ENCODE measurements at places on chromosomes 16 and 17. TPM values are rescaled to one million over a fixed set of nuclear protein-coding genes. Genes with fewer than 3 reads are reported as not detected.

GRCh38 chr16:3400446-3400778 lies 392 bp downstream of the ZSCAN32 start:
- peak overlapping the region; percentile 99 for H3K4me3 ChIP-seq
- no peaks in the 10 kb centered on the region for H3K27me3 ChIP-seq
- peaks cover 52% of the 10 kb centered on the region for H3K4me1 ChIP-seq

DNA sequence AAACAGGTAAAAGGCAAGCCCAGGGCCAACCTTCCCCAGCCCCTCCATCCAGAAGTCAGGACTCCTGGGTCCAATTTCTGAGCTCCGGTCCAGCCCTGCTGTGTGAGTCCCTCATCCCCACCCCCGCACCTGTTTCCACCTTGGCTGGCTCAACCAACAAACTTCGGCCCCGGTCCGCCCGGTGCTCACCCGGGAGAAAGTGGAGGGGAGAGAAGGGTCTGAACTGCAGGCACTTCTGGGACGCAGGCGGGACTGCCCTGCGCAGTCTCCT lies 541 bp downstream of the RHBDF2 start:
- peaks cover 58% of the 10 kb centered on the region for H3K4me1 ChIP-seq
- H3K36me3 ChIP-seq: no peaks in the 10 kb centered on the region
- H3K4me3 ChIP-seq: peak overlapping the region; percentile 91
- no peaks in the 10 kb centered on the region for H3K27me3 ChIP-seq
- H3K27ac ChIP-seq: no peak overlapping the region

ADAT1 gene
- 60.5 TPM for total RNA-seq

GRCh38 chr16:57258226-57258909 lies 13.3 kb downstream of the ARL2BP start:
- peaks cover 16% of the 10 kb centered on the region for H3K4me1 ChIP-seq
- H3K27me3 ChIP-seq: no peaks in the 10 kb centered on the region
- H3K4me3 ChIP-seq: no peak overlapping the region
- H3K36me3 ChIP-seq: no peaks in the 10 kb centered on the region
- no peak for DNase-seq
- no peak overlapping the region for H3K27ac ChIP-seq

DNA sequence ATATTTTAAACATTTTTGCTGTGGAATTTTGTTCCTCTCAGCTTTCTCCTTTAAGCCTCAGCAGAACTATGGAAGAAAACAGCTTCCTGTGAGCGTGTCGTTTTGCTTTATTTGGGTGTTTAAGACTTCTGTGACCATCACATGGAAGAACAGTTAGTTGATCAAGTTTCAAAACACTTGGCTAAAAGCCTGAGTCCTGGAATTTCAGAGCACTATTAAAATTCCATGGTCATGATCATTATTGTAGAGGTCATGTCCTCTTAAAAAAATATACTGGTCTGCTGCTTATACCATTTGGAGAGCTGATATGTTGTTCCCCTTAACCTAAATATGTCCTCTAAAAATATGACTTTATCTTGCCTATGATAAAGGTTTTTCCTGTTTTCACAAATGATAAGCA lies 12.6 kb upstream of the CDR2 start:
- H3K36me3 ChIP-seq: no peaks in the 10 kb centered on the region
- no peak overlapping the region for H3K4me3 ChIP-seq
- H3K4me1 ChIP-seq: no peaks in the 10 kb centered on the region
- no peak overlapping the region for H3K27ac ChIP-seq

DNA sequence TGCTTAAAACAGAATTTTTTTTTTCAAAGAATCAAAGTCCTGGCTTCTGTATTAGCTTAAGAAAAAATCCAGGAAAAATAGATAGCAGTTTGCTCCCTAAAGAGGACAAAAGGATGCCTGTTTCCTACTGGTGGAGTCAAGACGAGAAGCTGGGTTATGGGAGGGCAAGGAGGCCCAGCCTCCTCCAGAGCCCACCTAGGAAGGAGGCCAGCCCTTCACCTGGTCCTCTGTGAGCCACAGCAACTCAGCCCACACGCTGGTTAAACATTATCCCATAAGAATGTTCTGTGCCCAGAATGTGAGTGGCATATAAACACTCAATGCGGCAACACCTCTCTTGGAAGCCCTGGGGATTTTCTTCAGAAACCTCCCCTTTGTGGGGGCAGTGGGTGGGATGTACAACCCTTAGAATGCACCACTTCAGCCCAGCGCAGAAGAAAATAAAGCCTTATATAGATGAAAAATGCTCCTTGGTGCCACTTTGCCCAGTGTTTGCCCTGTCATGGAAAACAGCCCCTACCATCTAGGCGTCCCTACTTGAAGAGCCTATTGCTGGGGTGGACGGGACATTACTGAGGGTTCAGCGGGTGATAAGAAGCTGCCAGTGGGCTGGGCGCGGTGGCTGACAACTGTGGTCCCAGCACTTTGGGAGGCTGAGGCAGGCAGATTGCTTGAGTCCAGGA lies 48.0 kb downstream of the TEKT5 start:
- H3K4me3 ChIP-seq: no peak overlapping the region
- DNase-seq: no peak
- no peaks in the 10 kb centered on the region for H3K36me3 ChIP-seq
- no peak overlapping the region for H3K27ac ChIP-seq
- no peaks in the 10 kb centered on the region for H3K4me1 ChIP-seq

KRTAP4-3 gene
- not detected for total RNA-seq

- no peaks in the 10 kb centered on the region for H3K27me3 ChIP-seq
- H3K4me1 ChIP-seq: peaks cover 72% of the 10 kb centered on the region
- peak overlapping the region; percentile 18 for H3K4me3 ChIP-seq
- DNase-seq: no peak
- H3K27ac ChIP-seq: peak overlapping the region; percentile 62
- H3K36me3 ChIP-seq: no peaks in the 10 kb centered on the region
These were observed 9.1 kb downstream of the FOXK2 start for GRCh38 chr17:82528484-82529265.

DNA sequence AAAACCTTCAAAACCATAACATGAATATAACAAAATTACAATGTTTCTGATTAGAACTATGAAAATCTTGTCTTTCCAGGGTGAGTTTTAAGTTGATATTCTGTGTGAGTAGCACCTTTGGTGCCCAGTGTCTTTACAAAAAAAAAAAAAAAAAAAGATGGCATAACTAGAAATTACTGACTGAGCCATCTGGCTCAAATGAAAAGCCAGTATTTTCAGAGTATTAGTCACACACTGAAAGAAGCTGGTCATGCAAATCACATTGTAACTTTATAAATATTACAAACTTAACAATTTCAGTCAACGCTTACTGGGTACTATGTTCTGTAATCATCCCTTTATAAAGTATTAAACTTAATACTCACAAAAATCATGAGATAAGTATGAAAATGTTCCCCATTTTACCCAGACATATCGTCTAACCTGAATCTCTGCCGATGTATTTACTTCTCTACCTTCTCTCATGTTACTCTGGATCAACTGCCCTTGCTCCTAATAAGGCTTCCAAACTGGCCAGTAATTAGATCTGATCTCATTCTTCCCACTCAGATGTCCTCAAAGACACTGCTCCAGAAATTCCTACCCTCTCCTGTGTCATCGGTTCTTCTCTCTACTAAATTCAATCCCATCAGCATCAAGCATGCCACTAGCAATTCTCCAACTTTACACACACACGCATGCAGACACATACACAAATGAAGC lies 25.4 kb downstream of the UBE2G1 start:
- H3K36me3 ChIP-seq: peaks cover 2% of the 10 kb centered on the region
- no peak overlapping the region for H3K27ac ChIP-seq
- DNase-seq: no peak

GRCh38 chr16:50396761-50397535 lies 28.2 kb upstream of the BRD7 start:
- no peak for DNase-seq
- H3K36me3 ChIP-seq: no peaks in the 10 kb centered on the region
- peaks cover 17% of the 10 kb centered on the region for H3K4me1 ChIP-seq
- H3K27me3 ChIP-seq: no peaks in the 10 kb centered on the region
- no peak overlapping the region for H3K27ac ChIP-seq
- no peak overlapping the region for H3K4me3 ChIP-seq

HASPIN gene
- total RNA-seq: 23.2 TPM

GRCh38 chr17:4162321-4162720 lies 19.3 kb downstream of the CYB5D2 start:
- H3K27ac ChIP-seq: peak overlapping the region; percentile 36
- peak; percentile 23 for DNase-seq
- H3K4me3 ChIP-seq: no peak overlapping the region
- peaks cover 2% of the 10 kb centered on the region for H3K36me3 ChIP-seq

DNA sequence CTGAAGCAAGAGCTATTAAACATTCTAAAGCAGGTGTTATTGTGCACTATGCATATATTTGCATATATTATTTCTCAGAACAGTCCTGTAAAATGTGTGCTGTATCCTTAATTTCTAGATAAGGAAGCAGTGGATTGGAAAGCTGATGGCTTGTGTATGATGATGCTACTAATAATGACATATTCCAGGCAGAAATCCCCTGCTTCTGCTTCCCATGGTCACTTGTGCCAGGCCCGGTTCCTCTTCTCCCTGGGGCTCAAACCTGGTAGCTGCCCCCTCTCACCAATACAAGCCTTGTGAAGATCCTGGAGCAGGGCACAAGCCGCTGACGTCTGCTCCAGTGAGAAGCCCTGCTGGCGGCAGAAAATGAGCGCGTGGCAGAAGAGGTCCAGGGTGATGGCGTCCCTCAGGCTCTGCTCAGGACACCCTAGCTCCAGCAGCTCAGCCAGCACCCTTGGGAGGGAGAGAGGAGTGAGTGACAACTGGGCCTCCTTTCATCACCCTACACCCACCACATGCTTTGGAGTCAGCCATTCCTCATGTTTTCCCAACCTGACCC lies 1.8 kb downstream of the CFAP119 start:
- H3K4me3 ChIP-seq: peak overlapping the region; percentile 97
- peaks cover 3% of the 10 kb centered on the region for H3K36me3 ChIP-seq
- no peak overlapping the region for H3K27ac ChIP-seq
- H3K4me1 ChIP-seq: peaks cover 28% of the 10 kb centered on the region

GRCh38 chr17:70024253-70024652 lies 50.8 kb upstream of the KCNJ16 start:
- H3K27ac ChIP-seq: no peak overlapping the region
- no peaks in the 10 kb centered on the region for H3K4me1 ChIP-seq
- H3K4me3 ChIP-seq: no peak overlapping the region
- DNase-seq: no peak
- H3K27me3 ChIP-seq: peaks cover 4% of the 10 kb centered on the region

FA2H gene
- not detected for total RNA-seq

GRCh38 chr17:31738996-31739699 lies 119.9 kb downstream of the COPRS start:
- H3K27ac ChIP-seq: no peak overlapping the region
- no peaks in the 10 kb centered on the region for H3K36me3 ChIP-seq
- DNase-seq: no peak
- H3K4me1 ChIP-seq: no peaks in the 10 kb centered on the region
- no peak overlapping the region for H3K4me3 ChIP-seq

GNG13 gene
- total RNA-seq: not detected

KRT39 gene
- not detected for total RNA-seq

CDRT15 gene
- not detected for total RNA-seq

GRCh38 chr16:71873199-71873598 lies 10.8 kb downstream of the ZNF821 start:
- H3K27ac ChIP-seq: peak overlapping the region; percentile 81
- peaks cover 34% of the 10 kb centered on the region for H3K4me1 ChIP-seq
- no peak for DNase-seq

TIGD7 gene
- total RNA-seq: 10.0 TPM

TAF15 gene
- 310 TPM for total RNA-seq

DNA sequence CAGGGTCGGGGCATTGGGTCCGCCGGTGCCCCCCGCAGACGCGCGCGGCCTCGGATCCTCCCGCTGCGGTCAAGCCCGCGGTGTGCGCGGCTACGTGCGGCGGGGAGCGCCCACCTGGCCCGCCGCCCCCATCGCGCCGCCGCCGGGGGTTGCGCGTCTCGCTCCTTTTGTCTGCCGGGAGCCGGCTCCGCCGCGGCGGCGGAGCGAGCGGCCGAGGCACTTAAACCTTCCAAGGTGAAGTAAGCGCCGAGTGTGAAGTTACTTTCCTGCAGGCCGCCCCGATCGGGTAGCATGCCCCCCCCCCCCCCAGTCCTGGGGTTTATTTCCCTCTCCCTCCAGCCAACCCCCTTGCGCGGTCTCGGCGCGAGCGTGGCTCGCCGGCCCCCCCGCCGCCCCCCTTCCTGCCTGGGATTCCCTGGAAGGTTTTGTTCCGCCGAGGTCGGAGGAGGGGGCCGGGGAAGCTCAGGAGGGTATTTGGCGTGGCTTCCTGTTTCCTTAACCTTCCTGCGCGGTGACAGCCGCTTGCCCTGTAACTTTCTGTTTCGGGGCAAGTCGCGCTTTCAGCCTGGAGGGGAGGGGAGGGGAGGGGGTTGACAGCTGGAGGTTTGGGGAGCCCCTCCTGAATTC lies 56.6 kb upstream of the GSE1 start:
- H3K27ac ChIP-seq: no peak overlapping the region
- DNase-seq: peak; percentile 52
- peaks cover 6% of the 10 kb centered on the region for H3K36me3 ChIP-seq

- no peak overlapping the region for H3K4me3 ChIP-seq
- no peak overlapping the region for H3K27ac ChIP-seq
- H3K4me1 ChIP-seq: no peaks in the 10 kb centered on the region
- no peak for DNase-seq
- peaks cover 8% of the 10 kb centered on the region for H3K27me3 ChIP-seq
These were observed 14.8 kb upstream of the WFDC1 start for GRCh38 chr16:84279881-84280280.

MT1E gene
- 94.7 TPM for total RNA-seq

DNA sequence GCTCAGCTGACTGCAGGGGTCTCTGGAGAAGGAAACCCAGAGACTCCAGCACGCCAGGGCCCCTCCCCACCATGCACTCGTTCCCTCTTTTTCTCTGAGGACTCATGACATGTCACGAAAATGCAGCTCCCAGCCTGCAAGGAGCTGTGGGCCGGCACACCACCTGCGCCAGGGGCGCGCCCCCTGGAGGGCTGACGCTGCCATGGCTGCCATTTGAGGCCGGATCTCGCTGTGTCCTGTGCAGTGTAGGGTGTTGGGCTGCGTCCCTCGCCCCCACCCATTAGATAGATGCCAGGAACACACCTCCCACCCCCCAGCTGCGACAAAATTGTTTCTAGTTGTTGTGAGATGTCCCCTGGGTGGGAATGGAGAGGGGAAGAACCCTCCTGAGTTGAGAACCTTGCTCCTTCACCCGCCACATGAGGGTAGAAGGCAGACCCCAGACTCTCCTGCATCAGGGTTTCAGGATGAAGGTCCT lies 8.2 kb downstream of the SYNGR2 start:
- peak; percentile 80 for DNase-seq
- H3K27me3 ChIP-seq: no peaks in the 10 kb centered on the region
- peaks cover 53% of the 10 kb centered on the region for H3K4me1 ChIP-seq
- no peak overlapping the region for H3K27ac ChIP-seq

ZNF200 gene
- total RNA-seq: 14.8 TPM

DNA sequence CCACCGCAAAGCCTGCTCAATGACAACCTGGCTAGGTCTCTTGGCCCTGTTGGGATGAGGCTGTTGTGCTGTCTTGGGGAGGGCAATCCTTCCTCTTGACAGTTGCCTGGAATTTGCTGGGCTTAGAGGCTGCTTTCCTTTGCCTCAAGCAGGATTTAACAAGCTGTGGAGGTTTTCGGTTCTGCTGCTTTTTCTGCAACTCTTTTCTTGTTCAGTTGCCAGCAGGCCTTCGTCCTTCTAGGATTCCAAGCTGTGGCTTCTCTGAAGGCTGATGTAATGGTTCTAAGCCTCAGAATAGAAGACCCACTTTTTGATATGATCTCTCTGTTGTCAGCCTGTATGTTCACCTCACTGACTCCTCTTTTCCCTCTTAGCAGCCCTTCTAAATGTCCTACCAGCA lies 149.5 kb upstream of the HS3ST4 start:
- H3K36me3 ChIP-seq: no peaks in the 10 kb centered on the region
- no peaks in the 10 kb centered on the region for H3K4me1 ChIP-seq
- H3K27ac ChIP-seq: no peak overlapping the region
- peaks cover 6% of the 10 kb centered on the region for H3K27me3 ChIP-seq

- H3K4me3 ChIP-seq: no peak overlapping the region
- no peaks in the 10 kb centered on the region for H3K36me3 ChIP-seq
- no peak overlapping the region for H3K27ac ChIP-seq
- peaks cover 7% of the 10 kb centered on the region for H3K27me3 ChIP-seq
- peaks cover 34% of the 10 kb centered on the region for H3K4me1 ChIP-seq
- no peak for DNase-seq
These were observed 8.2 kb downstream of the SPNS2 start for GRCh38 chr17:4506892-4507291.
